ENCODE measurements at places on chromosomes 16 and 17. TPM values are rescaled to one million over a fixed set of nuclear protein-coding genes. Genes with fewer than 3 reads are reported as not detected.

Gene USH1G
- 1.7 TPM for total RNA-seq

Gene SCNN1B
- 0.95 TPM for total RNA-seq

Gene SRL
- total RNA-seq = 0.08 TPM

Gene TSPAN10
- 0.96 TPM for total RNA-seq

Gene CLUH
- total RNA-seq = 98.6 TPM

Gene C17orf107
- total RNA-seq = 0.38 TPM

Gene TUBB3
- 275 TPM for total RNA-seq

Gene CRYM
- total RNA-seq = 12.9 TPM

- no peak for DNase-seq
- peaks cover 15% of the 10 kb centered on the region for H3K4me1 ChIP-seq
- no peak overlapping the region for H3K4me3 ChIP-seq
- no peaks in the 10 kb centered on the region for H3K27me3 ChIP-seq
- H3K36me3 ChIP-seq = peaks cover 18% of the 10 kb centered on the region
- peak overlapping the region; percentile 94 for H3K27ac ChIP-seq
Measured at GRCh38 chr17:58081646-58082340, 1.4 kb upstream of the DYNLL2 start.

GRCh38 chr17:32515677-32516383, 29.0 kb downstream of the CDK5R1 start:
- H3K27ac ChIP-seq = no peak overlapping the region
- H3K36me3 ChIP-seq = no peaks in the 10 kb centered on the region
- DNase-seq = no peak
- H3K27me3 ChIP-seq = no peaks in the 10 kb centered on the region
- H3K4me1 ChIP-seq = peaks cover 22% of the 10 kb centered on the region

DNA sequence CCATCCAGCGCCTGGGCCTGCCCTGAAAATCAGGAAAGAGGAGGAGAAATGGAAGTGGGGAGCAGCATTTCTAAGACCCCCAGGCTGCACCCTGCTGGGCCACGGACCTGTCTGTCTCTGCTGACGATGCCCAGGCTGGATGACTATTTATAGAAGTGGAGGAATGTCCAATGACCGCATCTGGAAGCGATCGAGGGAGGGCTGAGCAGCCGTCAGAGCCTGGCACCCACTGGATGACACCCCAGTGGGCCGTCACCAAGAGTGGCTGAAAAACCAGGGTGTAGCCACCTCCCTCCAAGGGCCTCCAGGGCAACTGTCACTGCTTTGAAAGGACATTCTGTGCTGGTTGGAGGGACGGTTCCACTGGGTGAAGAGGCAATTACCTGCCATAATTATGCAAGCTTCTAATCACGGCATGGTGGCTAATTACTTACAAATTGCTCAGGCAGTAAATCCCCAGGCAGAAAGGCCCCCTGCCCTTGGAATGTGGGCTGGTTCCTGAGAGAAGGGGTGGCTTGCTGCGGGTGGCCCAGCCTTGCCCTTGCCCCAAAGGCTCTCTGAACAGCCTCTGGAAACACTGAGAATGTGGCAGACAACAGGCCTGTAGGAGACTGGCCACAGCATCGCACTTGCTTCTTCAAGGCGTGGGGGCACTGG, 332.1 kb downstream of the C16orf95 start:
- H3K4me3 ChIP-seq = no peak overlapping the region
- H3K4me1 ChIP-seq = peaks cover 5% of the 10 kb centered on the region
- DNase-seq = no peak
- no peaks in the 10 kb centered on the region for H3K36me3 ChIP-seq

- no peaks in the 10 kb centered on the region for H3K4me1 ChIP-seq
- H3K36me3 ChIP-seq = peaks cover 5% of the 10 kb centered on the region
- no peak overlapping the region for H3K27ac ChIP-seq
- no peak for DNase-seq
Measured at GRCh38 chr17:37134050-37134449, 185.3 kb downstream of the AATF start.

DNA sequence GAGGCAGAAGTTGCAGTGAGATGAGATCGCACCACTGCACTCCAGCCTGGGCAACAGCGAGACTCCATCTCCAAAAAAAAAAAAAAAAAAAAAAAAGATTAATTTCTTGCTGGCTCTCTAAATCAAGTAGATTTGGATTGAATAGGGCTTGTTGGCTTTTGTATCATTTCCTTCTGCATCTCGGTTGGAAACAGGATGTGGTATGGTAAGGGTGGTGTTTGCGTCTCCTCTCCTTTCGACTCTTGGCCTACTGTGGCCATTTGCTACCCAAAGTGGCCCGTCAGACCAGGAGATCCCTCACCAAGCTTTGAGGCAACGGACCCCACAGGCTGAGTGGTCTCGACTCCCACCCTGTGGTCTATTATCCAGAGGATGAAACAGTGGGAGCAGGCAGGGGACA, 168.0 kb upstream of the IRX3 start:
- no peak for DNase-seq
- H3K27me3 ChIP-seq = no peaks in the 10 kb centered on the region
- no peak overlapping the region for H3K27ac ChIP-seq
- no peaks in the 10 kb centered on the region for H3K4me1 ChIP-seq
- H3K4me3 ChIP-seq = no peak overlapping the region

GRCh38 chr17:45372325-45372869, 55.6 kb upstream of the MAP3K14 start:
- H3K4me3 ChIP-seq = peak overlapping the region; percentile 14
- no peaks in the 10 kb centered on the region for H3K27me3 ChIP-seq
- no peaks in the 10 kb centered on the region for H3K36me3 ChIP-seq

GRCh38 chr17:77558846-77559626, 399.5 kb upstream of the TNRC6C start:
- H3K27me3 ChIP-seq = no peaks in the 10 kb centered on the region
- H3K4me3 ChIP-seq = no peak overlapping the region
- H3K36me3 ChIP-seq = no peaks in the 10 kb centered on the region
- no peaks in the 10 kb centered on the region for H3K4me1 ChIP-seq
- no peak for DNase-seq

GRCh38 chr17:883586-883962, 96.0 kb downstream of the NXN start:
- no peak overlapping the region for H3K27ac ChIP-seq
- H3K36me3 ChIP-seq = no peaks in the 10 kb centered on the region
- no peaks in the 10 kb centered on the region for H3K27me3 ChIP-seq
- peaks cover 2% of the 10 kb centered on the region for H3K4me1 ChIP-seq
- no peak for DNase-seq

GRCh38 chr17:66398059-66398458, 95.6 kb downstream of the PRKCA start:
- no peak for DNase-seq
- H3K4me3 ChIP-seq = no peak overlapping the region
- H3K4me1 ChIP-seq = no peaks in the 10 kb centered on the region
- no peak overlapping the region for H3K27ac ChIP-seq
- no peaks in the 10 kb centered on the region for H3K27me3 ChIP-seq
- H3K36me3 ChIP-seq = no peaks in the 10 kb centered on the region

DNA sequence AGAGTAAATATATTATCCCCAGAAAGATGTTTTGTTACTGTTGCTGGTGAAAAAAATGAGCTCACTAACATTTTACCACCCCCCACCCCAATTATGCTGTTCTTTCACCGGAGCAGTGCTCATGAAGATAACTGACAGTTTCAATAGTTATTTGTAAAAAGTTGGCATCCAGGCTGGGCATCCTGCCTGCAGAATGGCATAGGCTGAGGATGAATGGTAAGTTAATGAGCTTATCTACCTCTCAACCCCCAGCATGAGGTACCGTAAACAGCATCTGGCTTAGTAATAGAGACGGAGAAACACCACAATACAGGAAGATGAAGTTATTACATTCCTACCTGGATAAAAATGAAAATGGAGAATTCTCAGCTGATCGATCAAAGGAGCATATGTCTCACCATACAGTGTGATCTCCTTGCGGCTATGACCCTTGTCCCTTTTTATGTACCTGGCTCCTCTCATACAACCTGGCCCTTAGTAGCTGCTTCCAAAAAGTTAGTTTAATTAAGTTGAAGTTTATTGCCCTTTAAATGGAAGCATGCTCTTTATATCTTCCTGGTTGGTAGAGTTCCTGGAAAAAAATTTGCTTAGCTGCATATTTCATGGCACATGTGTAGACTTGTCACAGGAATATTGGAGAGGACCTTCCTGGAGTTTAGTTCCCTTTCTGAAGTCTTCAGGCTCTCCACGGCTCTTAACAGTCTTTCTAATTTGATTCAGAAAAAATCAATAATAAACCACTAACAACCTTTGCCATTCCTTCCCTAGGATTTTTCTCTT, 61.2 kb upstream of the MPHOSPH6 start:
- H3K4me1 ChIP-seq = no peaks in the 10 kb centered on the region
- H3K4me3 ChIP-seq = no peak overlapping the region
- H3K36me3 ChIP-seq = no peaks in the 10 kb centered on the region
- no peaks in the 10 kb centered on the region for H3K27me3 ChIP-seq
- DNase-seq = no peak

DNA sequence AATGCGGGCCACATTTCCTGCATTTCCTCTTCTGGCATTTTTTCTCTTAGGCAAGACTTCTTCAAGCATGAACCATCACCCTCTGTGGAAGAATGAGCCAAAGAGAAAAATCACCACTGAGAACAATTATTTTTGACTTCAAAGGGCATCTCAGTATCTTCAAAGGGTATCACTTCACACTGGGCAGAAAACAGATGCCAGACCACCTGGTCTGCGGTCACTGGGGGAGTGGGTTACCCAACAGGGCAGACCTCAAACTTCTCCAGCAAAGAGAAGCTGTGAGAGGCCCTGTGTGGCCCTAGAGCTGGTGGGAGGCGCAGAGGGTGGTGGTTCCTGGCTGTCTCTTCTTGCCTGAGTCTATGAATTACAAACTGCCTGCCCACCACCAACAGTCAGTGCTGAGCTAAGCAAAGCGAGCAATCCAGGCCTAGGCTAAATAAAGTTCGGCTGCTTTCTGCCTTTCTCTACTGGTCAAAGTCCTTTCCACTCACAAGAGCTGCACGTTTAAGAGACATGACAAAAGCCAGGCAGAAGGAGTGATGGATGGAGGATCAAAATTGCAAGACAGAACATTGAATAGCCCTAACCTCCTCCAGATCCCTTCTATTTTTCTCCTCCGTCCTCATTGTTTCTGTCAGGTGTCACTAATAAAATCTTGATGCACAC, 602.7 kb upstream of the CDH5 start:
- H3K27ac ChIP-seq = no peak overlapping the region
- H3K4me3 ChIP-seq = no peak overlapping the region
- peaks cover 1% of the 10 kb centered on the region for H3K36me3 ChIP-seq
- H3K4me1 ChIP-seq = 0 out of 2 replicates have a peak, but pooled peaks cover 8% of the 10 kb centered on the region

GRCh38 chr16:426115-426905, 861 bp downstream of the RAB11FIP3 start:
- H3K27me3 ChIP-seq = peaks cover 11% of the 10 kb centered on the region
- no peak overlapping the region for H3K27ac ChIP-seq
- H3K36me3 ChIP-seq = no peaks in the 10 kb centered on the region
- no peak for DNase-seq
- peak overlapping the region; percentile 68 for H3K4me3 ChIP-seq
